Endothelial cell of coronary artery (primary cell): ENCODE measurements at places on chromosomes 2 and 18. TPM values are rescaled to one million over a fixed set of nuclear protein-coding genes. Genes with fewer than 3 reads are reported as not detected.

The STAM2 gene
- total RNA-seq, result 20.2 and 25.7 TPM in 2 replicates

The KLHL29 gene
- 2.8 and 6.3 TPM in 2 replicates for total RNA-seq

The EML4 gene
- total RNA-seq, result 23.1 and 23.5 TPM in 2 replicates

The EFHD1 gene
- total RNA-seq, result 0.47 TPM in 1 of 2 replicates, not detected in the other
